CD4-positive, alpha-beta T cell treated with Interleukin-21 for 1 hour (primary cell): ENCODE measurements at places on chromosomes 16 and 17.

GRCh38 chr17:10224582-10225195 is 26.3 kb upstream of the GAS7 start:
- DNase-seq, result no peak

- DNase-seq, result no peak
Measured at GRCh38 chr16:4646773-4647643, 22.4 kb downstream of the MGRN1 start.

DNA sequence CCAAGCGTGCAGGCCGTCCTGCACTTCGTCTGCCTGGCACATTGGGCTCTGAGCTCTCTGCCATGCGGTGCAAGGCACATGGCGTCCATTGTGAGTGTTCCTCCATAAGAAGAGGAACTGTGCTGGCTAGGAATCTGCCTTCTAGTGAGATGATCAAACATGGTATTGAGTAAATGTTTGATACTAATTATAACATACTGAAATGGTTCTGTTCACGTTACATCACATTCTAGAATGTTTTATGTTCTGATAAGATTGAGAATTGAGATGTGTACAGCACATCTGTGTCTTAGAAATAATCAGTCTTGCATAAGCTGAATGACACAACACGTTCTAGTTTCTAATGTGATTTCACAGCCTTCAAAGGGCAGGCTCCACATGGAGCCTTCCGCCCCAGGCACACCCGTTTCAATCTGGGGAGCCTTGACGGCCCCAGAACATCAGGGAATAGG is 42.9 kb downstream of the USP10 start:
- no peak for DNase-seq

- no peak for DNase-seq
Measured at GRCh38 chr16:22356930-22357634, 17.3 kb downstream of the CDR2 start.

- DNase-seq, result no peak
Measured at GRCh38 chr17:9928601-9929333, 23.7 kb upstream of the RCVRN start.

DNA sequence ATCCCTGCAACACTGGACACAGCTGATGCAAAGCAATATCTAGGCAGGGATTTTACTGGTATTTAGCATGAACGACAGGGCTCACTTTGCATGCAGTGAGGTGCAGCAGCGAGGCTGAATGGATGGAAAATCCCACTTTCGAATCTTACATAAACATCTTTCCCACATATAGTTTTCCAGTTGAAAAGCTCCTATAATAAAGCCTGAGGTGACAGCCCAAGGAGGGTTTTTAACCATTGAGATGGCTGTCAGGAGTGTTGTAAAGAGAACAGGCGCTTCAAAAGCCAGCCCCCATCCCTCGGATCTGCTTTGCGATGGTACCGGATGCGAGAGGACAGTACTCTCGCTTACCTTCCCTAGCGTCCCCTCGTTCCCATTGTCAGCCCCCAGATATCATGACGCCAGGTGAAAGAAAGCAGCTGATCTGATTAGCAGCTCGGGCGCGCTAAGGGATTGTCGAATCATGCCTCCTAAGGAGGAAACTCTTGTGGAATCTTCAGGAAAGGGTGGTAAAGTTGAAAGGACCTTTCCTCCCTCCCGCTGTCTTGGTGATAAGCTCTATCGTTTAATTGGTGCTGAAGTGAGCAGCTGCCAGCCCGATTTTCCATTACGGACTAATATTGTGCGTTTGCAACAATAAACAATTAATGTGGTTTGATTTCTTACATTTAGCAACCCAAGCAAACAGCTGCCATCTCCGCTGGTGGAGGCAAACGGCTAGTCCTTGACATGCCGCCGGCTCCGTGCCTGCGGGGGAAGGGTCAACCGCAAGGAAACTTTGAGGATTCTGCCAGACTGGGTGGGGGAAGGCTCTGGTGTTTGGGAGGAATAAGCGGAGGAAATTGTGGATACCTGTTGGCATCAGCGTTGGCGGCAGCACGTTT is 1.8 kb downstream of the CDH8 start:
- no peak for DNase-seq

- DNase-seq, result no peak
Measured at GRCh38 chr17:51013322-51013721, 107.3 kb downstream of the SPAG9 start.

- no peak for DNase-seq
Measured at GRCh38 chr17:43412166-43412565, 13.4 kb downstream of the ARL4D start.

- no peak for DNase-seq
Measured at GRCh38 chr16:53583401-53583800, 80.4 kb upstream of the AKTIP start.

DNA sequence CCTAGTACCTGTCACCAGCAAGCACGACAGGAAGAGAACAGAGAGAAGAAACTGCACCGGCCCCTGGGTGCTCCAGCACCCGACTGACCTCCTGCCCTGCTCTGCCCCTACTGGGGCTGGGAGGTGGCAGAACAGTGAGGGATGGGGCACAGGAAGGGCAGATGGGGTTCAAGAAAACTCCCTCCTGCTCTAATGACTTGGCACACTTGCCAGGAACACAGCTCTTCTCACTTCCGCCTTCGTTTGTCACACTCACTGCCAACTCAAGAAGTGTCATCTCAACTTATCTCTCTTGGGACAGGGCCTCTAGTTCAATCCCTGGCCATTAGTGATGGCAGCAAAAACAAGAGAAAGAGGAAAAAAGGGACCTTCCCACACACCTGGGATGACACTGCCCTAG is 42.7 kb upstream of the ICAM2 start:
- peak; percentile 48 for DNase-seq

DNA sequence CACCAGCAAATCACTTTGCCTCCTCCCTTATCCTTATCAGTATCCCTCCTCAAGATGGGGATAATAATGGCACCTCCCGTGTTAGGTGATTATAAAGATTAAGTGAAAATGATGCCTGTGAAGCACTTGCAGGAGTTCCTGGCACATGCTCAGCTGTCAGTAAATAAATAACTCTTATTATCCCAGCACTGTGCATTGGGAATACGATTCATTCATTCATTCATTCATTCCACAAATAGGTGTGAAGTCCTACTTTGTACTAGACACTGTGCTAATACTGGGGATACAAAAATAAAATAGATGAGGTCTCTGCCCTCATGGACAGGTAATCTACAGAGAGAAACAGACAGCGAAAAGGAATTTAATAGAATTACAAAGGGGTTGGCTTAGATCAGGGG is 2.0 kb downstream of the XYLT2 start:
- DNase-seq, result no peak

DNA sequence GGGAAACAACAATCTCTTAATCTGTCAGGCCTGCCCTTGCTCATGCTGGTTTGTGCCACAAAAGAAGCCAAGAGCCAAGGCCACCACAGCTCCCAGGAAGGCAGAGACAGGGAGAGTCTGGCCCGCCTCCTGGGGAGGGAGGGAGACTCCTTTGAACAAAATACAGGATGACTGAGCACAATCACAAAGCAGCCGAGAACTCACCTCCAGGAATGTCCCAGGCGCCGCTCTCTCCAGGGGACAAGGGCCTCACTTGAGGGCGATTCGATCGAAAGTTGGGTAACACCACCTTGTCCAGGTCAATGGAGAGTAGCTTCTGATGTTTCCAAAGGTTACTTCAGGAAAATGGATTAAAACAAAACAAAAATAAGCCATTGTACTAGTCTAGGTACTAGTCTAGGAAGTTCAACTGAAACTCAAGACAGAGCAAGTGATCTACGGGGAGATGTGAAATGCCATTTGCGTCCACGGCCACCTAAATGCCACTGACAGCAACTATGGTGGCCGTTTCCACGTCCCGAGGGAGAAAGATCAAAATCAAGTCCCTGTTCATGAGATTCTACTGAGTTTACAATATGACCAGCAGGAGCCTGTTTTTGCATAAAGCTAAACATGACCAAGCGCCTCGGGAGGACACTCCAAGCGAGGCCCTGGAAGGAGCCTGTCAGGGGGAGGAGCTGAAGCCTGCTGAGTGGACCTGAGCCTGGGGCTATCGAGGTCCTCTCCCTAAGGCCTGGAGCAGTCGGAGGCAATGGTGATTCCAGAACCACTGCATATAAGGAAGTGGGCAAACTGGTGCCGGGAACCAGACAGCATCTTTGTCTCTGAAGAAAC is 13.4 kb upstream of the SLC38A8 start:
- no peak for DNase-seq

- no peak for DNase-seq
Measured at GRCh38 chr17:31693433-31694220, 165.4 kb downstream of the COPRS start.

DNA sequence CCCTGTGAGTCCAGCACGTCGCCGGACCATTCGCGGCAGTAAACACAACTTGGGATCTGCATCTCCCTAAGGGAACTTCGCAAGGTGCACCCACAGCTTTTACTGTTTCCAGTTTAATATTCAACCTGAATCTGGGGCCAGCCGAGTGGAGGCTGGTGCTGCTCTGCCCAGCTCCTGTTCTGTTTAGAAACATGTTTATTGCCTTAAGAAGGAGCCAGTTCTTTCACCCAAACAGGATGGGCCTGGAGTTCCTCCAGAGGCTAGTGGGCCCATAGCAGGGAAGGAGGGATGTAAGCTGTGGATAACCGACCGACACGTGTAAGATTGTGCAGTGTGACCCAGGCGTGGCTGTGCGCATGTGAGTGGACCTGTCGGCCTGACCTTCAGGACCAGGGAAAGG is 17.4 kb downstream of the TBC1D24 start:
- DNase-seq, result no peak

- no peak for DNase-seq
Measured at GRCh38 chr17:67509390-67510287, 132.6 kb downstream of the PITPNC1 start.

- no peak for DNase-seq
Measured at GRCh38 chr17:16463358-16464302, 28.4 kb downstream of the LRRC75A start.

GRCh38 chr17:66351033-66351432 is 48.6 kb downstream of the PRKCA start:
- no peak for DNase-seq

DNA sequence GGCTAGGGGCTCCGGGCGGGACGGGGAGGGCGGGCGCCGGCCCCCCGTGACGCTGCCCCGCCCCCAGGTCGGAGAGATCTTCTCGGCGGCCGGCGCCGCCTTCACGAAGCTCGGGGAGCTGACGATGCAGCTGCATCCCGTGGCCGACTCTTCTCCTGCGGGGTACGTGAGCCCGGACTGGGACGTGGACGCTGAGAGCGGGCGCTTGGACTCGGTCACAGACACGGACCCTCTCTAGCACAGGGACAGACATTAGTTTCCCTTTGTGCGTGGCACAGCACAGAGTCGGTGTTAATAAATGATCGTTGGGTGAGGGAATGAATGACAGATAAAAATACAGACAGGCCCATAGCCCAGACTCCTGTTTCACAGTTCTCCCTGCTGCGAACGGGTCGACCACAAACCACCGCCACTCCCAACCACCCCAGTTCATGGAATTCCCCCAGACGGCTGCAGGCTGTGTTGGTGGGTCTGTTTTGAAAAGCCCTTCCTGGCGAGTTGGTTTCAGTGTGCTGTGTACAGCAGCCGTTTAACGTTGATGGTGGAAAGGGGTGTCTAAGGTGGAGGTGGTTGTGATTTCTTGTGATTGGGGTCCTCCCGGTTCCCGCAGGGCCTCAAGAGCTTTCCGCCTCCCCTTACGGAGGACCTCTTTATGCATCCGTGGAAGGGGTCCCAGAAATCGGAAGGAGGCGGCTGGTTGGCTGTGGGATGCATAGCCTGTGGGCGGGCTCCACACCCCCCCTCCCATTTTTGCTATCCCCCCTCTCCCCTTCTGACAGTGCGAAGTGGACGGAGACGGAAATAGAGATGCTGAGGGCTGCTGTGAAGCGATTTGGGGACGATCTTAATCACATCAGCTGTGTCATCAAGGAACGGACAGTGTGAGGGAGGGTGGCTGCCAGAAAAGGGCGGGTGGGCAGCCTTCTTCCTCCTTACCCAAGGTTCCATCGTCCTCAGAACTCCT is 2.9 kb downstream of the RNASEK start:
- peak; percentile 93 for DNase-seq

DNA sequence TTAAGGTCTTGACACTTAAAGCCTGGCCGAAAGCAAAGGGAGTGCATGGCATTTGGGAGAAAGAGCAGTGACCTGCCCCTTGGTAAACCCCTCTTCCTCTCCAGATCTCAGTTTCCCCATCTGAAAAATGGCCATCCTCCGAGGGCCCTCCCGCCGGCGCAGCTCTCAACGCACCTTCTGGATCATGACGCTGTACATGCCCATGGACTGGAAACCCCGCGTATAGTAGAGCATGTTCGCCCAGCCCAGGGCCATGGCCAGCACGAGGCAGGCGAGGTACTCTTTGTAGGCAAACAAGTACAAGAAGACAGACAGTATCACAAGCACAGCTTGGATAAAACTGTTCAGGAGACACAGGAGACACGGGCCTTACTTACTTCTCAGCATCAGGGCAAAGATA is 33.6 kb downstream of the TRPV3 start:
- DNase-seq, result no peak

DNA sequence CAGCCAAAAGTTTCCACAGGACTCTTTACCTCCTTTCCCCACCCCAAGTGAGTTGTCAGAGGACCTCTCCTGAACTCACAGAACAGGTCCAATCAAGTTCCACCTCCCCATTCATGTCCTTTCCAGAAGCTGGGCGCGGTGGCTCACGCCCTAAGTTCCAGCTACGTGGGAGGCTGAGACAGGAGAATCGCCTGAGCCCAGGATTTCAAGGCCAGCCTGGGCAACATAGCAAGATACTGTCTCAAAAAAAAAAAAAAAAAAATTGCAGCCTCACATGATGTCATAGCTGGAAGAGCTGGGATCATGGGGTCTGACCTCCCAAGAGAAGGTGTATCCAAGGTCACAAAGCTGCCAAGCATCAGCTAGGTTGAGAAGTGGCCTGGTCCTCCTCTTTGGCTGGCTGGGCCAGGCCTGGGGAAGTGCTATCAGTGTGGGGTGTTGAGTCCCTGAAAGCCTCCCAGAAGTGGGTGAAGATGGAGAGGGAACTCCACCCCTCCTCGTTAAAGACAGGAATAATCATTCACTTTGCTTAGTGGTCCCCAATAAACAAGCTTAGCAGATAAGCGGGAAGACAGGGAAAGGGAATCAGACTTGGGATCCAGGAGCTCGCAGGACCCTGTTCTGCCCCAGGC is 5.5 kb upstream of the MNT start:
- DNase-seq, result no peak

DNA sequence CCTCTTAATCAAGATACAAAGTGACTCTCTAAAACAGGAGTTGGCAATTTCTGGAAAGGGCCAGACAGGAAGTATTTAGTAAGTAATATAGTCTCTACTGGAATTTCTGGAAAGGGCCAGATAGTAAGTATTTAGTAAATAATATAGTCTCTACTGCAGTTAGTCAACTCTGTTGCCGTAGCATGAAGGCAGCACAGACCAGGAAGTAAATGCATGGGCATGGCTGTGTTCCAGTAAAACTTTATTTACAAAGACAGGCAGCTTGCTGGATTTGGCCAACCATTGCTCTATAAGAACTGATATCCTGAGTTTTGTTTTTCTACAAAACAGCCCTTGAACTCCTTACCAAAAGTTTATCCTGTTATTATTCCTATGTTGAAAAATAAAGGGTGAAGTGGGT is 16.9 kb downstream of the LDAF1 start:
- DNase-seq, result no peak

- no peak for DNase-seq
Measured at GRCh38 chr17:27343294-27343693, 49.4 kb downstream of the WSB1 start.
